Activated naive CD4-positive, alpha-beta T cell treated with anti-CD3 and anti-CD28 coated beads for 36 hours (primary cell): ENCODE measurements at places on chromosomes 12 and 14. TPM values are rescaled to one million over a fixed set of nuclear protein-coding genes. Genes with fewer than 3 reads are reported as not detected.

Gene APOLD1
- 0.88 TPM for total RNA-seq

Gene RIMBP2
- total RNA-seq: not detected

Gene IL26
- total RNA-seq: 0.42 TPM

Gene TRMT5
- 18.3 TPM for total RNA-seq

Gene DAO
- total RNA-seq: not detected

Gene SLC7A8
- total RNA-seq: 1.1 TPM

Gene CTSG
- 0.35 TPM for total RNA-seq

Gene TAS2R8
- total RNA-seq: not detected

Gene NUP37
- 88.0 TPM for total RNA-seq

Gene CATSPERB
- total RNA-seq: 0.26 TPM

Gene KRT74
- total RNA-seq: not detected

Gene RNF31
- 51.1 TPM for total RNA-seq

Gene CCDC88C
- total RNA-seq: 83.3 TPM

Gene ZDHHC22
- not detected for total RNA-seq

Gene SDR9C7
- total RNA-seq: not detected

Gene GARIN6
- total RNA-seq: not detected

Gene ALDH2
- total RNA-seq: 4.0 TPM

Gene TMEM253
- total RNA-seq: not detected

Gene FBXW8
- 6.4 TPM for total RNA-seq

Gene OTOGL
- not detected for total RNA-seq
